ENCODE measurements at places on chromosomes 4 and X.

- no peak for DNase-seq
Observed at GRCh38 chr4:162461952-162462351, 298.2 kb upstream of the FSTL5 start.

- DNase-seq: no peak
Observed at GRCh38 chr4:5524446-5525299, 183.7 kb downstream of the EVC2 start.

GRCh38 chr4:9812501-9813340, 31.3 kb downstream of the DRD5 start:
- peak; percentile 31 for DNase-seq

GRCh38 chrX:125262836-125263235, 56.8 kb upstream of the TEX13C start:
- DNase-seq: no peak

GRCh38 chr4:170399581-170400293, 310.0 kb upstream of the AADAT start:
- no peak for DNase-seq

DNA sequence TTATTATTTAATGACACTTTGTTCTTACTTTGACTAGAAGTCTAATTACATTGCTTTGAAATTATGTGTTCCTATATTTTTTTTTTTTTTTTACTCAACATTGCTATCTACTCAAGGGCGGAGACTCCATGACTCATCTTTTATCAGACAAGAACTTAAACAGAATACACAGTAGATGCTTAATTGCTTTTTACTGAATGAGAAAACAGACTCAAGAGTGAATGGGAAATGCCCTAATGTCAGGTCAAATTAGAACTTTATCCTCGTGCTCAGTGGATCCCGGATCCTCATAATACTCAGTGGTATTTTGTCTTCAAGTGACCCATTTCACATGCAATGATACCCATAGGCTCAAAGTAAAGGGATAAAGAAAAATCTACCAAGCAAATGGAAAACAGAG, 954.5 kb upstream of the IGFBP7 start:
- DNase-seq: no peak
